ENCODE measurements at places on chromosomes 1 and 21. TPM values are rescaled to one million over a fixed set of nuclear protein-coding genes. Genes with fewer than 3 reads are reported as not detected.

OPTC gene
- not detected for total RNA-seq

TNFAIP8L2 gene
- not detected for total RNA-seq

REN gene
- not detected for total RNA-seq

TTC4 gene
- total RNA-seq: 22.6 TPM

FAM72D gene
- 1.9 TPM for total RNA-seq

VCAM1 gene
- total RNA-seq: 0.31 TPM

LGR6 gene
- 0.47 TPM for total RNA-seq

CD1D gene
- not detected for total RNA-seq
